ENCODE measurements at places on chromosomes 2 and 18.

GRCh38 chr2:13414897-13415296 is 698.2 kb downstream of the TRIB2 start:
- DNase-seq, result no peak

- DNase-seq, result no peak
Measured at GRCh38 chr2:55620123-55620779, 2.8 kb upstream of the PPP4R3B start.

DNA sequence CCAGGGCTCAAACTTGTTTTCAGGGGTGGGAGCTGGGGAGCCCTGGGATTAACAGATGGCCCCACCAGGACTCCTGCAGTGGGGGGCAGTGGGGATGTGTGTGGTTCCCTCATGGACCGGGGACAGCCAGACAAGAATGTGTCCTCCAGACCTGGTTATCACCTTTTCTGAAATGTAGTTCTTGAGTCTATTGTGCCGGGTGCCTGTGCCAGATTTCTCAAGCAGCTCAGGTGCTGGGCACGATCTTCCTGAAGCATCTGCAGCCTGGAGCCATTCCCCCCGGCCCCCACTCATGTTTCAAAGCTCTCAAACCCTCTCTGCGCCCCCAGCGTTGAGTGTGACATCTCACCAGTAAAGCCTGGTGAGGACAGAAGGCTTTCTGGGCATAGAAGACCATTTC is 48.4 kb upstream of the HAAO start:
- DNase-seq, result no peak

GRCh38 chr2:8193686-8194615 is 487.9 kb upstream of the ID2 start:
- no peak for DNase-seq

DNA sequence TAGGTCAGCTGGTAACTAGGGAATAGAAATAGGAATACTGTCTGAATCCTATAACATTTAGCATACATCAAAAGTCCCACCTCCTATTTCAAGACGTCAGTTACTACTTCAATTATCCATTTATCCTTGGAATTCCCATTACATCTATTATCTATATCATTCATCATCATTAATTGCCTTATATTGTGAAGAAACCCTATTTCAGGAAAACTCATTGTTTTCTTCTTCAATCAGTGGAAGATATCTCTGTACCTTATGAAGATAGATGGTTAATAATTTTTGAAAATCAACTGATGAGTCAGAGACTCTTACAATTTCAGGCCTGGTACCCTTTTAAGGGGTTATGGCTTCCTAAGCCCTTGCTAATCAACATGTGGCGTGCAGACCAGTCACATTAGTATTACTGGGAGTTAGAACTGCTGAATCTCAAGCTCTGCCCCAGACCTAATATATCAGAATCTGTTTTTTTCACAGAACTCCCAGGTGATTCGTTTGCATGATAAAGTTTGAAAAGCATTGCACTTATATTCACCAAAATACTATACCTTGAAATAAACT is 69.3 kb upstream of the PGAP1 start:
- no peak for DNase-seq

GRCh38 chr2:219918254-219918653 is 290.8 kb downstream of the SLC4A3 start:
- no peak for DNase-seq

DNA sequence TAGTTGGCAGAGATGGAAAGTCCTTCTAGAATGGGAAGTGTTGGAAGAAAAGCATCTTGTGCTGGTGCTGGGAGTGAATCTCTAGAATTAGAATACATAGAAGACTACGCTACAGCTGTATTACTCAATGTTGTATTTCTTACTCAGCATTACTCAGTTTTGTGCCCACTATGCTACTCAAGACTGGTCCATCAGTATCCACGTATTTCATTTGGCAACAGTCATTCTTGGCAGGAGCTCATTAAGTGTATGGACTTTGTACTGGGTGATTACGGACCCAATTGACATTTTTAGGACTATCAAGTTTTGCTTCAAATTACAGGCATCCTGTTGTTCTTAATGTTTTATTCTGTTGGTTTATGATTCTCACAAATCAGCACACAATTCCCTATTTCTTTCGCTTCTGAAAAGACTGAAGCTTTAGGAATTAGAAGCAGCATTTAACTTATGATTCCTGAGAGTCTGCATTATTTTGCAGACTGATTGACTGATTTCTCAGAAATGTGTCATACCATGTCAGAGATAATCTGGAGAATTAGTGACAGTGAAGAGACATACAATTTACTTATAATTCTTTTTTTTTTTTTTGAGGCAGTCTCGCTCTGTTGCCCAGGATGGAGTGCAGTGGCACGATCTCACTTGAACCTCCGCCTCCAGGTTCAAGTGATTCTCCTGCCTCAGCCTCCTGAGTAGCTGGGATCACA is 136.9 kb downstream of the MYO3B start:
- DNase-seq, result no peak

- DNase-seq, result no peak
Measured at GRCh38 chr2:200189964-200190363, 116.5 kb upstream of the SPATS2L start.

DNA sequence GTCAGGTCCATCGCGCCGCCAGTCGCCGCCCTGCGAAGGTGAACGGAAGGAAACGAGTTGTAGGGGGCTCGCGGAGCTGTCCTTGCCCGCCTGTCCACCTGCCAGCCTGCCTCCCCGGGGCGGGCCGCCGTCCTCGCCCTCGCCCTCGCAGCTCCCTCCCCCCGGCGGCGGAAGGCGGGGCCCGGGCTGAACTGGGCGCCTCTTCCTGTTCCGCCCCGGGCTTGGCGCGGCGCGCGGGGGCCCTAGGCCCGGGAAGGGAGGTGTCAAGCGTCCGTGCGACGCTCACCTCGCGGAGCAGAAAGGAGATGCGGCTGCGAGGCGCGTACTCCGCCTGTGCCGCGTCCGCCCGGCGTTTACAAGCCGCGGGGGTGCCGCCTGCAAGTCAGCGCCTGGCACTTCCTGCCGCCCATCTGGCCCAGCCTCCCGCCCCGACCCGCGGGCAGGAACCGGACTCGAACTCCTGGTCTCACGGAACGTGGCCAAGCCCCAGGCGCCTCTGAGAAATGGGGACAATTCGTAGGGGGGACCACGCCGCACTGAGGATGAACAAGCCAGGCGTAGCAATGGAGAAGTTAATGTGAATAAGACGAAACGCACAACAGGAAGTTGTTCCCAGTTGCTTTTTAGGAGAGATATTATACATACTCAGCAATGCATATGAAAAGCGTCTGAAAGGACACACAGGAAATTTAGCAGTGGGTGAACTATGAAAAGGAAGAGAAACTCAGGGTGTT is at the start of gene CNPPD1:
CNPPD1 (minus strand) TSS at position 108 of the 734 bp plus-strand sequence; CDS start at position 11, 97 bp downstream.
- DNase-seq, result peak; percentile 48

DNA sequence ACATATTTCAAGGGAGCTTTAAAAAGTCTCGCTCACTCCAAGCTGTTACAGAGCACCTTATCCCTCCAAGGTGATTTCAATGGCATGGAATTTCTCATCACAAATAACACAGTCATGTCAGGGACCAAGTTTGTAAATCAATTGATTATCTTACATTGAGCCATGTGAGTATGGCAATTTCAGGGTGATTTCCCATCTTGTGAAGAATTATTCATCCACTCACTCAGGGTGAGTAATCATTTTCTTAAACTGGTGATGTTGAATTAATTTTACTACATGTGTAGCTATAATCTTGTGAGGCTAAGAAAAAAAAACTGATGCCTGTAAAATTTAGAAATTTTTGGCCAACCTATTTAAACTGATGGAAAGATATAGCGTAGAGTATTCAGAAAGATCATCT is 3.3 kb upstream of the ABCA12 start:
- no peak for DNase-seq

- no peak for DNase-seq
Measured at GRCh38 chr2:16327326-16327725, 338.3 kb downstream of the CYRIA start.

- DNase-seq, result no peak
Measured at GRCh38 chr2:69170661-69171060, 157.7 kb downstream of the ANTXR1 start.

GRCh38 chr2:128271597-128271910 is 47.1 kb downstream of the HS6ST1 start:
- DNase-seq, result no peak

DNA sequence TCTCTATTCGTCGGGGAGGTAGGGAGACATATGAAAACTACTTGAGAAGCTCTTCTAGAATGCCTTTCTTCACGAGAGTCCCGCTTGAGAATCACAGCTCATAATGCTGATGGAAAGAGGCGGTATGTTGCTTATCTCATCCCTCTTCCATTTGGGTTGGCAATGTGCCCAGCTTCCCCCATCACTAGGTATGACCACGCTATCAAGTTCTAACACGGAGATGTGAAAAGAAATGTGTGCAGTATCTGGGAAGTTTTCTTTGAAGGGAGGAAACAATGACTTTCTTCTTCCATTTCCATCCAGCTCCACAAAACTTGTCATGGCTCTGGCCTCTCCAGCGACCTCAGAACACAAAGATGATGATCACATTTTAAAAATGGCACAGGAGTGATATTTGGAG is 742.4 kb downstream of the DCDC2C start:
- no peak for DNase-seq

DNA sequence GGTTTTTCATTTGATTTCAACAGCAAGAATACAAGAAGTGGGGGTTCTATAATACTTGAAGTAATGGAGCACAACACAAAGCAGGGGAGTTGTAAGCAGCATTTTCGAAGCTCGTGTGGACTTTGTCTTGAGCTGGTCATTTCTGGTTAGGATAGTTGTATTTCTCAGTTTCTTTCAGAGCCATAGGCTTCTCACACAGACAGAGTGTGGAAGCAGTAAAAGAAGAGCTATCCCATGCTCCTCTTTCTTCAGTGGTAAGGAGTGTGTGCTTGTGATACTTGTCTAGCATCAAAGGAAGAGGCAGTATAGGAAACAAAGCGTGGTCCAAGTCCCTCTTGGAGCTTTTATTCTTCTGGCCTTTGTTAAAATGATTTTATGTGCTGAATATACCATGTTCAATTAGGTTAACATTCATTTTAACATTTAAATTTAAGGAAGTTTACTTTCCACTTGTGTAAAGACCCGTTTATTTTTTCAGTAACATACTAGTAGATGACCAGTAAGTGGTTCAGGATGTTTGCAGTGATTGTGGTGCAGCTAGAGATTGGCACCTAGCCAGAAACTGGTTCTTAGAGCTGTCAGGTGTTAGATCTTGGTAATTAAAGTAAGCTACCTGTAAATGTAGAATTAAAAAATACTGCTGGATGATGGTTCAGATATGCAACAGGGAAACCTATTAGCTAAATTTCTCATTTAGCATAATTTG is 14.6 kb downstream of the CCNYL1 start:
- no peak for DNase-seq

DNA sequence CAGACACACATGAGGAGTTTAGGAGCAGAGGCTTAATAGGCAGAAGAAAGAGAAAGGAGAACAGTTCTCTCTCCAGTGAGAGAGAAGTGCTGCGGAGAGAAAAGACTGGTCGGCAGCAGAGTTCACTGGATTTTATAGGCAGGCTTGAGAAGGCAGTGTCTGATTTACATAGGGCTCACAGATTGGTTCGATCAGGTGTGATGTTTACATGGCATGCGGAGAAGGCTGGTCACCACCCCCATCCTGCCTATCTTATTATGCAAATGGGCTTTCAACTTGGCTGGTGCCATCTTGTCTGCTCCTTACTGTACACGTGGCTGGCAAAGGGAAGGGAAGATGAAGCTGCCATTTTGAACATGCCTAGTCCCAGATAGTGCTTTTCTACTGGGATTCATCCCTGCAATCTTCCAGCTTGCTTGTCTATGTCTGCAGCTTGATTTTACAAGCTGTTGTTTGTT is 113.4 kb downstream of the AP1S3 start:
- no peak for DNase-seq

DNA sequence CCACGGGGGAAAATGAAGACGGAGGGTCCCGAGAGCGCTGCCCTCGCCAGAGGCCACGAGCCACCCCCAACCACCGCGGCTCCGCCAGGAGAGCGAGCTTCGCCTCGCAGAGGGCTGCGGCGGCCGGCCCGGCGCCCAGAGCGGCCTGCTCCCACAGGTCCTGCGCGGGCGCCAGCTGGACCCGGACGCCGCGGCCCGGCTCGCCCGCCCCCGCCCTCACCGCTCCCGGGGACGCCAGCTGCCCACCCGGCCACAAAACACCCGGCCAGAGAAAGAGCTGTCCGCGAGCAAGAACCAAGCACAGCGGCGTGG is 709 bp downstream of the PTPN2 start:
- DNase-seq, result no peak

DNA sequence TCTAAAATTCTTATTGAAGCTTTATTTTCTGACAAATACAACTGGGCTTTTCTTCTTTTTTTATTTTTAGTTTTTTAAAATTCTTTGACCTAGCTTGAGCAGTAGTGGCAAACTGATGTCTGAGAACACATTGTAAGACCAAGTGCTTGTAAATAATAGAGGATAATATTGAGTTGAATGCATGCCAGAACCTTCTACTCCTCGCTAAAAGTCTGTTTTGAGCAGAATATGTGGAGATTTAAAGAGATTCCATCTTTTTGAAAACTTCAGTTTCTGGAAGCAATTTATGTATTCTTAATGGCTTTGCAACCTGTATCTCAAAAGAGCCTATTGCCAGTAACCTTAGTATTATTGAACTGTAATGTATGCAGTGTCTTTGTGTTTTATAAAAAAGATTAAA is 148.3 kb downstream of the KCNJ3 start:
- no peak for DNase-seq

DNA sequence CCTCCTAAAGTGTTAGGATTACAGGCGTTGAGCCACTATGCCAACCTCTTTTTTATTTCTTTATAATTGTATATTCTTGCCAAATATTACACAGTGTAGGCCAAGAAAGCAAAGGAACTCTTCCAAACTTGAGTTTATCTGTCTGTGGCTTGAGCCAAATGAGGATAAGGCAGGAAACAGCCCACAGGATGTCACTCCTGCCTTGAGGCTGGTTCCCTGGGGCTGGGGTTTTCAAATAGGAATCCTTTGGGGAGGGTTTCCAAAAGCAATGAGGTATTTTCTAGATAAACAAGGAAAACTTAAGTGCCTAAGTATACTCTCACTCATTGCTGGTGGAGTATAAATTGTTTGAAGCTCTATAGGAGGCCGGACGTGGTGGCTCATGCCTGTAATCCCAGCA is 56.4 kb downstream of the ADCY3 start:
- DNase-seq, result no peak

- DNase-seq, result no peak
Measured at GRCh38 chr2:134491022-134491421, 227.8 kb downstream of the TMEM163 start.

- DNase-seq, result peak; percentile 52
Measured at GRCh38 chr18:7566567-7567473, at the start of gene PTPRM. TSS of gene PTPRM (plus strand) at chr18:7567316. CDS start at chr18:7567819, 503 bp downstream.

- no peak for DNase-seq
Measured at GRCh38 chr18:3683483-3683882, 233.5 kb downstream of the TGIF1 start.

- no peak for DNase-seq
Measured at GRCh38 chr2:40629768-40630434, 178.0 kb upstream of the SLC8A1 start.

GRCh38 chr2:221802089-221802488 is 230.0 kb upstream of the EPHA4 start:
- DNase-seq, result no peak

- DNase-seq, result no peak
Measured at GRCh38 chr2:67724261-67724660, 327.1 kb downstream of the ETAA1 start.

DNA sequence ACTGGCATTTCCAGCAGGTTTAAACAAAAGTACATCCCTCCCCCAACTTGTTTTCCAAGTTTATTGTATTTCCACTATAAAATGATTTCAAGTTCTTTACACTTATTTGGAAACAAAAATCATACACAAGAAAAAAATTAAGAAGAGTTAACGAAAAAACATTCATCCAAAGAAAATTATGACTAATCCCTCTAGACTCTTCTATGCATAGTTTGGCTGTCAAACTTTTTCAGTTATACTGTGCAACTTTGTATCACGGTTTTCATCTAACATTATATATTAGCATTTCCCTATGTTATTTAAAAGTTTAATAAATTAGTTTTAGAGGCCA is 627 bp downstream of the WDCP start:
- DNase-seq, result no peak
